ENCODE measurements at places on chromosomes 4 and X.

- DNase-seq: no peak
Observed at GRCh38 chrX:44002567-44002966, 29.4 kb upstream of the NDP start.

GRCh38 chr4:3220476-3221183 is 28.3 kb upstream of the MSANTD1 start:
- DNase-seq: peak; percentile 21

GRCh38 chr4:114807357-114807756 is 208.8 kb downstream of the UGT8 start:
- DNase-seq: no peak

DNA sequence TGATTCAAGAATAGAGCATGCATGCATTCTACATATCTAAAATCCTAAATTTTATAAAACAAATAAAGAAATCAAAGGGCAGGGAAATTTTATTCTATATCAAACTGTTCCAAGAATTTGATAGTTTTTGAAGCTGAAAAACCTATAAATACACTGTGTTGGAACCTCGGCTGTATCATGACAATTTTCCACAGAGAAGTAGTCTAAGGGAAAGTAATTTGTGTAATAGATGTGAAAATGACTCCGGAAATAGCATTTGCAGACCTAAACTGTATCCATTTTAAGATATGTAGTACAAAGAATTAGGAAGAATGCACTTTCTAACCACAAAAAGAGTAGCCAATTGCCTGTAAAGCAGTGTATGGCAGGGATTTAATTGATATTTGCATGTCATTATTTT is 112.5 kb upstream of the WDR17 start:
- DNase-seq: no peak

DNA sequence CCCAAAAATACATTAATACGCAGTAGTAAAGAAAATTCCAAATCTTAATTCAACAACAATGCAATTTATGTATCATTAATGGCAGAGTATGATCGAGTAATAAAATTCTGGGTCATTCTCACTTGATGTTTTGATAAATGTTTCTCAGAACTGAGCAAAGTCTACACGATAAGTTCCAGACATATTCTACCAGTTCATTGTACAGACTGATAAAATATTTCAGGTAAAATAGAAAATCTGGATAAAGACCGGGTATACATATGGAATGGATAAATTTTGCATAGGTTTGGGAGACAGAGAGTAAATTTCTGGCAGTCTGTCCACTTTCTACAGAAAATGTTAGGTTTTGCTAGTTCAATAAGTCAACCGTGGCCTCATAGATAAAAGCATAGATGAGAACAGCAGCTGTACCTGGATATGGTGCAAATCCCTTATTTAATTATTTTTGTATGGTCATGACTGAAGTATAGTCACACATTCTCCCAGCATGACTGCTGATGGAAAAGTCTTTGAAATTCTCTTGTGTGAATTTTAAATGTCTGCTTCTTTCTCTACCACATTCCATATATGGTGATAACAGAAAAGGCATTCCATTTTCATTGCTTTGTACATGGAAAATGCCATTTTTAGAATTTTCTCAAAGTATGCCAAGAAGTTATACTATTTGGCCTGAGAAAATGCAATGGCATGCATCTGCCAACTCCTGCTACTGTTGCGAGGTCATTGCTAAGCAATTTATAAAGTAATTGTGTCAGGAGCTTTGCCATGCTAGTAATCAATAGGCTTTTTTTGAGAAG is 301.9 kb upstream of the ARSJ start:
- DNase-seq: no peak

- DNase-seq: no peak
Observed at GRCh38 chr4:84899616-84900015, 66.9 kb downstream of the WDFY3 start.

- DNase-seq: no peak
Observed at GRCh38 chr4:148542922-148543623, 100.9 kb upstream of the NR3C2 start.

- DNase-seq: no peak
Observed at GRCh38 chr4:142886566-142886965, 40.5 kb upstream of the INPP4B start.

DNA sequence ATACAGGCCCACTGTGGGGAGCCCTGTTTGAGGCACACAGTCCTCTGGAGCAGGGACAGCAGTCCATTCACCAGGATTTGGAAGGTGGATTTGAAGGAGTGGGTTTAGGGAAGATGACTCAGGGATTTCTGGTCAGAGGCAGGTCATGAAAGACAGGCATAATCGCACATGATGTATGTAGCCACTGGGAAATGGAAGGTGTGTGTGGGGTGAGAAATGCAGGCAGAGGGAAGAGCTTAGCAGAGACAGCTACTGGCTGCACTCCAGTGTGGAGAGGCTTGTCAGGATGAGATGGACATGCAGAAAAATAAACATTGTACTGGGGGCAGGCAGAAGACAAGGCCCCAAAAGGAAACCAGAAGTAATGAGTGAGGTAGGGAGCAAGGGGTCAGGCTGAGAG is 85.2 kb upstream of the STS start:
- DNase-seq: no peak

GRCh38 chr4:150648123-150648522 is 66.2 kb downstream of the MAB21L2 start:
- no peak for DNase-seq

DNA sequence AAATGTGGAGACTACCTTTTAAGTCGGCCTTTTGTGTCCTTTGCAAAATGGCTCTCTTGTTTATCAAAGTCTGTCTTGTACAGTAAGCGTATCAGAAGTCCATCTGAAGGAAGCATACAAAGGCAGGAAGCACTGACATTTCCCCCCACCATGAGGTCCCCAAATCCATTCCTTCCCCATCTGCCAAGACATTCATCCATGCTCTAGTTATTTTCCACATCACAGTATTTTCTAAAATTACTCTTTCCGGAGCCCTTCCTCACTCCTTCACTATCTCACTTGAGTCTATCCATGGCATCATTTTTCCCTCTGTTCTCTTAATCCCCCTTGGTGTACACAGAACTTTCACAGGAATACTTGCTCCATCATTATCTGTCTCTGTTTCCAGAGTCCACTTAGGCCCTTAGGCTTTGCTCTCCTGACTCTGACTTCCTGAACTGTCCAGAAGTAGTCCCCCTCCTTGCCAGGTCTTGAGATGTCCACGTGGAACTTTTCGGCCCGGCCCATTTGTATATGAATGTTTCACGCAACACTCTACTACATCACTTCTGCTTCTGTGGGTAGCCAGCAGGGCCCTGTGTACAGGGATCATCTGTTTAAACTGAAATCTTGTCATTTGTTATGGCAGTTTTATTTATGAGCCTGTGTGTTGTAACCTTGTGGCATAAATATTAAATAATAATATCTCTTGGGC is 2.1 kb downstream of the SEL1L3 start:
- DNase-seq: no peak

GRCh38 chr4:13917015-13917414 is 289.5 kb upstream of the BOD1L1 start:
- DNase-seq: no peak

DNA sequence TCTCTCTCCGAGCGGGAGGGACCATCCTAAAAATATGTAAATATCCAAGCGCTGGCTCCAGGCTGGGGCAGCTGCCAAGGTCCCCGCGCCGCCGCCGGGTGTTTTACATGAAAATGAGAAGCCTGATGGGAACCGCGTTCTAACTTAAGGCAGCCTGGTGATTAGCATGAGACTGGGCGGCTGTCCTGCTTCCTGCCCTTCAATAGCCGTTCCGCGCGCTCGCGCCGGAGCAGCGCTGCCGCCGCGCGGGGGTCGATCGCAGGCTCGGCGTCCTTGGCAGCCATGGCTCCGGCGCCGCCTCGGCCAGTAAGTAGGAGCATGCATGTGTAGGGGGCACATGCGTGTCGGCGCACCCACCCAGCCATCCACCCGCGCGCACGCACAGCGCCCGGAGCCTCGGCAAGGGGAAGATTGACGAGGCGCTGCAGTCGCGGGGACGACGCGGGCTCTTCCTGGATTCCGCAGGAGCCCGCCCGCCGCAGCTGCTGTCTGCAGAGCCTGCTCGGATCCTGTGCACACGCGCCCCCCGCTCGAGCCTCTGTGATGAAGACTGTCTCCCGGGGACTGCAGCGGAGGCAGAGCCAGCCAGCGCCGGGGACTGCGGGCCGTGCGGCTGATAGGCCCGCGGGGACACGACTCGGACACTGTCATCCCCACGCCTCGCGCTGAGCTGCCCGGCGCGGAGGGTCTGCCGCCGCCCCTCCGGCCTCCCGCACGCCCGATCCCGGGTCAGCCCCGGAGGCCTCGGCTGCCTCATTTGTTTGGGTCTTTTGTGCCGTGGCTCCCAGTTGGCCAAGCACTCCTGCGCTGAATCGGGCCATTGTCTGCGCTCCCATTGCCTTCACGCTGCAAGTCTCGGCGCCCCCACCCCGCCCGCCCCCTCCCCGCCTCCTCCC is 734 bp downstream of the STOX2 start:
- DNase-seq: no peak
